WTC11 (cell line): ENCODE measurements at places on chromosomes 4 and X. TPM values are rescaled to one million over a fixed set of nuclear protein-coding genes. Genes with fewer than 3 reads are reported as not detected.

DNA sequence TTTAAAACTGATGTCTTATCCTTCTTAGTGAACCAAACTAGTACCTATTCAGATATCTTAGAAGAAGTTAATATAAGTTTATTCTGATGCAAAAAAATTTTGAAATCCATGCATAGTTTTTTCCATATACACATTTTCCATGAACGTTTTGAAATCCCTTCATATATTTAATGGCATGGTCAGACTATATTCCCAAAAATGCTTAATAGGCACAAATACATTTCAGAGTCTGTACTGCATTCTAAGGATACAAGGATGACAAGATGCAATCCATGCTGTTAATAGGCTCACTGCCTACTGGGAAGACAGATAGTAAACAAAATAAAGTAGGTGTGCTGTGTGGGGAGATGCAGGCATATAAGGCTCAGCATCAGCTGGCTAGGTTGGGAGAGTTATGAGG is 33.2 kb downstream of the PROM1 start:
- no peak for DNase-seq

PGM2 gene
- total RNA-seq = 28.5 to 31.4 TPM (median 30.1 TPM) in 3 replicates

- DNase-seq = no peak
Observed at GRCh38 chrX:18755651-18756050, 48.2 kb downstream of the PPEF1 start.

- DNase-seq = no peak
Observed at GRCh38 chr4:122531514-122531913, 75.0 kb upstream of the IL2 start.

- no peak for DNase-seq
Observed at GRCh38 chr4:138542191-138542776, 300.1 kb upstream of the SLC7A11 start.

- DNase-seq = no peak
Observed at GRCh38 chr4:150078579-150079080, 385 bp downstream of the DCLK2 start.

DNA sequence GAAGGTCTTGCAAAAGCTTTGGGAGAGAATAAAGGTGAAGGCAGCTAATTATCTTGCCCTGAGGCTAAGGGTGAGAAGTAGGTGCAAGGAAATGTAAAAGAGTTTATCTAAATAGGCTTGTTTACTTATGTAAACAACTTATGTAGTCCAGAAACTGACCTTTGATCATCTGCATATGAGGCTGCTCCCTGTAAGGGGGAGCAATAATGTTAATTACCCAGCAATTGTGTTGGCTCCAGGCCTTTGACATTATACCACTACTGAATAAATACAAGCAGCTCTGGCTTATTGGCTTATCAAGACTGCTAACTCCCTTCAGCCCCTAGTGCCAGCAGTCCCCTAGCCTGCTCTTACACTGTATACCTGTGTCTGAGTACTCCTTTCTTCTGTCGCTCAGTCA is 303.7 kb upstream of the GNPDA2 start:
- no peak for DNase-seq

PABPC4L gene
- total RNA-seq = 3.6 to 4.1 TPM (median 3.8 TPM) in 3 replicates

FGG gene
- 2.3 to 3.0 TPM (median 2.4 TPM) in 3 replicates for total RNA-seq

GRCh38 chr4:18138076-18138665 is 116.6 kb upstream of the LCORL start:
- no peak for DNase-seq

DAPP1 gene
- 0.07 TPM in 1 of 3 replicates, not detected in the others for total RNA-seq

CXCL3 gene
- total RNA-seq = 3.5 to 7.7 TPM (median 7.0 TPM) in 3 replicates

DNA sequence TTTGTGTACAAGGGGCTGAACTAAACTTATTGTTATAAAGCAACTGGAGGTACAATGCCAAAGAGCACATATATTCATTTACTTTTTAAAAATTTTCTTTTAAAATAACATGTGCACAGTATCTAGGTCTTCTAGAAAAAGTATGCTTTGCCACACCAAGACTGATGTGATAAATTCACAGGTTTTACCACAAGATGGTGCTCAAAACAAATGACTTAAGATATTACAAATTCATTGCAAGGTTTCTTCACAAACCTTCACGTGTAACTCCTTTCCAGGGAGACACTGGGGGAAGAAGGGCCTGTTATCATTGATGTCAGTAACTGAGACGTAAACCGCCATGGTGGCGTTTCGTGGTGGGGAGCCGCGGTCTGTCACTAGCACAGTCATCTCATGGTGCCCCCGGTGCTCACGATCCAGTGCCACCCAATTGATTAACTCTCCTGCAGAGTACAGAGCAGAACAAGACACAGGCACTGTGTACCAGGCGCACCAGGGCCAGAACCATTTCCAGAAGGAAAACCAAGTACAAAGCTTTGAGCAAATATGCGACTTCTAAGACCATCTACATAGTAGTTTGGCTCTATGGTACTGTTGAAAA is 162.2 kb downstream of the DCHS2 start:
- DNase-seq = no peak

DNA sequence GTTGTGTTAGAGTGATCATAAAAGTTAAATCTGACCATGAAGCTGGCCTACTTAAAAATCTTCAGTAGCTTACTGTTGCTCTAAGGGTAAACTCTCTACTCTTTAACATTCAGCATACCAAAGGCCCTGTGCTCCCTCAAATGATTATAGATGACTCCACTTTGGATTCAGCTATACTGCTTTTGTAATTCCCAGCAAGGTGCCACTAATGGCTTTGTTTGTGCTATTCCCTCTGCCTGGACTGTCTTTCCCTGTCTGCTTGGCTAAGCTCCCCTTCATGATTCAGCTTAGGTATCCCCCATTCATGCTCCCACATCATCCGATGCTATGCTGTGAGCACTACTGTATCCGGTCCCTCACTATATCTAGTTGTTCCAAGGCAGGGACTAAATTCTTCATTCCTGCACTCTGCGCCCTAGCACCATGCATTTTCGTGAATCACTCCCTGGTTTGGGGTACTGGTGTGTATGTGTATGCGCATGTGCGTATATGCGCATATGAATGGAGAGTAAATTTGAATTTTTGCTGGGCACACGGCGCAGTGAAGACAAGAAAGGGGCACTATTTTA is 453 bp upstream of the PBDC1 start:
- no peak for DNase-seq

- DNase-seq = no peak
Observed at GRCh38 chrX:9320940-9321339, 143.9 kb upstream of the TBL1X start.

DNA sequence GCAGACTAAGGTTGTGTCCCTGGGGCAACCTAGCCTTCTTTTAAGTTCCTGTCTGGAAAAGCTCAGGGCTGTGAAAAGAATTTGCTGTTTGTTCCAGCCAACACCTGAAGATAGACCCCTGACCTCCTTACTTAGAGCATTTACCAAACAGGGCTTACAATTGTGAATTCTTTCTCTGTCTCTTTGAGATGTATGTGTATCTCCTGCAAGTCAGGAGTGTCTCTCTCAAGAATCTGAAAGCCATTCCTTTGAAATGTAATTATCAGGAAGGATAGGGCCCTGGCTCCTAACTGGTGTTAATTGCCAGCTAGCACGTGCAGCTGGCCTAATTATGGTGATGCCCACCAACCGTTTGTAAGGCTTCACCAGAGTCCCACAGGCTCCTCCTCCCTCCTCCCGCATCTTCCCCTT is 18.2 kb downstream of the CCNG2 start:
- peak; percentile 60 for DNase-seq

- no peak for DNase-seq
Observed at GRCh38 chrX:107713203-107713542, 62.4 kb downstream of the TSC22D3 start.

GRCh38 chr4:125313497-125313896 is 1.3 kb upstream of the FAT4 start:
- peak; percentile 19 for DNase-seq

GRCh38 chr4:4379540-4380087 is 7.3 kb upstream of the NSG1 start:
- no peak for DNase-seq

GRCh38 chr4:177562859-177563258 is 120.6 kb upstream of the AGA start:
- no peak for DNase-seq

DNA sequence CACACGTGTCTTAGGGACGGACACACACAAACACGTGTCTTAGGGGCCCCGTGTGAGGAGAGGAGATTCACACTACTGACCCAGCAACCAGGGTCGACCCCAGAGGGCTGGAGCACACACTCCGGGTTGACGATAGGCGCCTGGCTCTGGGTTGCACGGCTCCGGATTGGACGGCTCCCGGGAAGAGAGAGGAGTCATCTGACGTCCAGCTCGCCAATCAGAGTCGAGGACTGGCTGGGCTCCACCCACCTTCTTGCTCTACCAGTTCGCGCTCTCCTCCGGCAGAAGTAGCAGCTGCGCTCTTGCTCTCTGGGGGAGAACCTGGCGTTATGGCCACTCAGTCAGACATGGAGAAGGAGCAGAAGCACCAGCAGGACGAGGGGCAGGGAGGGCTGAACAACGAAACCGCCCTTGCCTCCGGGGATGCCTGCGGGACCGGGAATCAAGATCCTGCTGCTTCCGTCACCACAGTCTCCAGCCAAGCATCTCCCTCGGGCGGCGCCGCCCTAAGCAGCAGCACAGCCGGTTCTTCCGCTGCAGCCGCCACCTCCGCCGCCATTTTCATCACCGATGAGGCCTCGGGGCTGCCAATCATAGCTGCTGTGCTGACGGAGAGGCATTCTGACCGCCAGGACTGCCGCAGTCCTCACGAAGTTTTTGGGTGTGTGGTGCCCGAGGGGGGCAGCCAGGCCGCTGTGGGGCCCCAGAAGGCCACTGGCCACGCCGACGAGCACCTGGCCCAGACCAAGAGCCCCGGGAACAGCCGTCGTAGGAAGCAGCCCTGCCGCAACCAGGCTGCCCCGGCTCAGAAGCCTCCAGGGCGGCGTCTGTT is 74.3 kb downstream of the NUDT10 start:
- no peak for DNase-seq

DNA sequence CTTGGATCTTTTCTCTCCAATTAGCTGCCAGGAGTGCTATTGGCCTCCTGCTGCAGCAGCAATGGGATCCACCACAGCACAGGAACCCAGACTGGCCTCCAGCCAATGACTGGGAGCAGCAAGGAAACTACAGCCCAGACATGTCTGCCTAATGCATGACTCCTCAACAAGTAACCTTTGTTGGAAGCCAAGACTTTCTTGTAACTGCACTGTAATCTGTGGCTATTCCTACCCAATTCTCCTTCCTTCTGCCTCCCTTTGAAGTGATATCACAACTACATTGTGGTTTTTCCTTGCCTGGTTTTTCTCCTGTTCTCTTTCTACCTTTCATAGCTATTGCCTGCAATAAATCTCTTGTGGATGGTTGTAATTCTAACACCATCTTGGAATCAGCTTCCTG is 39.8 kb downstream of the SNCA start:
- no peak for DNase-seq

DNA sequence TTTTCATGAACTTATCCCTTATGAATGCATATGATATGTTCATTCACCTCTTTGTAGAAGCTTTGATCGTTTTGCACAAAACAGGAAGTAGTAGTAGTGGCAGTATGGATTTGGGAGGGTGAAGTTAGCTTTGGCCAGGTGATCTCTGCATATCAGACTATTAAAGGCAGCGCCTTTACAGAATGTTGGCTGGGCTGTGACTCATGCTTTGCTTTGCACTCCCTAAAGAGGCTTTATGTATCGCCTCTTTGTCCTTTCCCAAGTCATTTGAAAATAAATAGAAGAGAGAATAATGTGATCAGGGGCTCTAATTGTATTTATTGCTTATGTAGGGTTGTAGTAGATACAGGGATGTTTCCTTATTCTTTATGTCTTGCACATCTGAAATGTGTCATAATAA is 50.4 kb downstream of the SHROOM3 start:
- no peak for DNase-seq

MAGEA11 gene
- not detected in 3 replicates for total RNA-seq

GRCh38 chrX:53831662-53832635 is 145.4 kb upstream of the HUWE1 start:
- peak; percentile 33 for DNase-seq

MAGEA12 gene
- 0.57 to 1.3 TPM (median 1.2 TPM) in 3 replicates for total RNA-seq

ZAR1 gene
- total RNA-seq = 0.87 to 1.4 TPM (median 0.89 TPM) in 3 replicates

GRCh38 chr4:108483650-108484049 is 136.7 kb upstream of the RPL34 start:
- no peak for DNase-seq

ETDB gene
- not detected in 3 replicates for total RNA-seq
